Activated CD8-positive, alpha-beta T cell treated with anti-CD3 and anti-CD28 coated beads, Interleukin-2, amount 10 ng/mL, durations not matched to agents 7 days and 5 days (primary cell): ENCODE measurements at places on chromosomes 12 and 14. TPM values are rescaled to one million over a fixed set of nuclear protein-coding genes. Genes with fewer than 3 reads are reported as not detected.

Gene RNASE2
- total RNA-seq, result not detected

Gene PLCZ1
- total RNA-seq, result not detected

Gene CLEC2A
- total RNA-seq, result not detected

Gene IFNG
- total RNA-seq, result 5.0 TPM

Gene POMT2
- total RNA-seq, result 15.0 TPM

Gene FBRSL1
- total RNA-seq, result 51.2 TPM

Gene TMCC3
- 0.18 TPM for total RNA-seq

Gene ACSS3
- total RNA-seq, result not detected

Gene KRT2
- total RNA-seq, result 0.10 TPM

Gene TAS2R9
- total RNA-seq, result not detected

Gene CCDC175
- total RNA-seq, result not detected

Gene ITGB7
- 500 TPM for total RNA-seq

Gene HHIPL1
- total RNA-seq, result not detected

Gene MMP19
- total RNA-seq, result not detected

Gene PHETA1
- total RNA-seq, result 1.1 TPM

Gene OASL
- total RNA-seq, result 29.2 TPM

Gene SLC25A47
- total RNA-seq, result not detected

Gene ACSM4
- not detected for total RNA-seq

Gene LMNTD1
- not detected for total RNA-seq

Gene TMEM119
- not detected for total RNA-seq

Gene RPS6KA5
- total RNA-seq, result 50.8 TPM

Gene GPR65
- total RNA-seq, result 22.9 TPM

Gene FERMT2
- not detected for total RNA-seq

Gene NEK9
- 73.7 TPM for total RNA-seq

Gene NGDN
- total RNA-seq, result 44.0 TPM

Gene SCNN1A
- total RNA-seq, result 1.5 TPM

Gene NOVA1
- total RNA-seq, result not detected

Gene ANO6
- 23.3 TPM for total RNA-seq

Gene MANSC4
- total RNA-seq, result not detected

Gene ACTR6
- total RNA-seq, result 34.8 TPM

Gene FOXN4
- total RNA-seq, result not detected

Gene DPF3
- 10.7 TPM for total RNA-seq

Gene HCAR2
- not detected for total RNA-seq

Gene PCED1B
- total RNA-seq, result 74.2 TPM

Gene FOXG1
- total RNA-seq, result not detected

Gene GYS2
- total RNA-seq, result not detected

Gene DNAJC22
- not detected for total RNA-seq

Gene FAIM2
- 0.23 TPM for total RNA-seq

Gene PGF
- not detected for total RNA-seq

Gene DBX2
- not detected for total RNA-seq

Gene C12orf54
- not detected for total RNA-seq

Gene SMIM41
- not detected for total RNA-seq

Gene ASIC1
- total RNA-seq, result 27.9 TPM

Gene GPR137C
- 0.73 TPM for total RNA-seq

Gene POU6F1
- total RNA-seq, result 1.3 TPM

Gene DEGS2
- total RNA-seq, result 0.05 TPM

Gene KCNC2
- not detected for total RNA-seq

Gene RASAL1
- 0.26 TPM for total RNA-seq

Gene MNAT1
- total RNA-seq, result 36.0 TPM

Gene ADAMTS20
- not detected for total RNA-seq
